ENCODE measurements at places on chromosomes 11 and 22.

DNA sequence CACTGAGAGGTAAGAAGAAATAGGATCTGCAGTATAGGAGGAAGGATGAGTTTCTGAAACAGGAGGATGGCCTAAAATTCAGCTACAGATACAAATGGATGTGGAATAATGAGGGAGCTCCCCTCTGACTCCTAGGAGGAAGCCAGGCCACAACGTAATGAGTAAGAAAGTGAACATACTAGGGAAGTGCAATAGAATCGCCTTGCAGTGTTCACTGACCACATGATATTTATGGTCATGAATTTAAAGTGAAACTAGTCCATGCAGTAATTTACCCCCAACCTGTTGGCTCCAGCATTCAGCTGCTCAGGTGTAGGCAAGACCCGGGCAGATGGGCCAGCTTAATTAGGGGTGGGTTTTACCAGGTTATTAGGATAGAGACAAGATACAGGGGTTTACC is 101.7 kb downstream of the DEUP1 start:
- DNase-seq, result no peak

DNA sequence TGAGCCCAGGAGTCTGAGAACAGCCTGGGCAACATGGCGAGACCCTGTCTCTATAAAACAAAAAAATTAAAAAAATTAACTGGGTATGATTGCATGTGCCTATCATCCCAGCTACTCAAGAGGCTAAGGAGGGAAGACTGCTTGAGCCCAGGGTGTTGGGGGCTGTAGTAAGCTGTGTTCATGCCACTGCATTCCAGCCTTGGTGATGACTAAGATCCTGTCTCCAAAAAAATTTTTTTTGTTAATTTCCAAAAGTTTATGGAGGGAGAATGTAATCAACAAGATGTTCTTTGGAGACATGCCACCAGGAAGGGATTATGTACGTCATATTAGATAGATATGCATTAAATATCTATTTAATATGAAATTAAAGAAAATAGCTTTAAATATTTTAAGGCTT is 267.5 kb downstream of the SBF2 start:
- no peak for DNase-seq

- peak; percentile 91 for DNase-seq
Measured at GRCh38 chr11:32137263-32137662, 46.4 kb downstream of the RCN1 start.

DNA sequence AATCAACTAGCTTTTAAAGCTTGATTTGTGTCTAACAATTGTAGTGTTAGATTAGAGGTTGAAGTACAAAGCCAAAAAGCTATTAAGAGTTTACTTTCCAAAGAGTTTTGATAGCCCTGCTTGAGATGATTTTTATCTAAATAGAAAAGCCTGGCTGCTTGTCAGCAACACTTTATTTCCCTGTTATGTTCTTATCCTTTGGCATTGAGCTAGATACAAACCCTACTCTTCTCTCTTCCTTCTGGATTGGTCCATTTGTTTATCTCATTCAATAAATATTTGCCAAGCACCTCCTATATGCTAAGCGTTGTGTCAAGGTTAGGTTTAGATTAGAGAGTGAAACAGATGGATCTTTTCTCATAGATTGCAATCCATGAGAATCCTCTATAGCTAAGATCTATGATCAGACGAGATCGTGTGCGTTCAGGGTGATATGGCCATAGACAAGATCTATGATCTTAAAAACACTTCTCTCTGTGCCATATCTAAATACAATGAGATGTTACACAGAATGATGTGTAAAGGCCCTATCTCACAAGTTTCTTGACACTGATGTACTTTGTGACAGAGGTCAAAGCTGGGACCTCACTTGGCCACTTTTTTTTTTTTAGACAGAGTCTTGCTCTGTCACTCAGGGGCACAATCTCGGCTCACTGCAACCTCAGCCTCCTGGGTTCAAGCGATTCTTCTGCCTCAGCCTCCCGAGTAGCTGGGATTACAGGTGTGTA is 57.8 kb downstream of the CTNND1 start:
- DNase-seq, result no peak

GRCh38 chr11:118634431-118635236 is 27.2 kb downstream of the PHLDB1 start:
- DNase-seq, result peak; percentile 76

DNA sequence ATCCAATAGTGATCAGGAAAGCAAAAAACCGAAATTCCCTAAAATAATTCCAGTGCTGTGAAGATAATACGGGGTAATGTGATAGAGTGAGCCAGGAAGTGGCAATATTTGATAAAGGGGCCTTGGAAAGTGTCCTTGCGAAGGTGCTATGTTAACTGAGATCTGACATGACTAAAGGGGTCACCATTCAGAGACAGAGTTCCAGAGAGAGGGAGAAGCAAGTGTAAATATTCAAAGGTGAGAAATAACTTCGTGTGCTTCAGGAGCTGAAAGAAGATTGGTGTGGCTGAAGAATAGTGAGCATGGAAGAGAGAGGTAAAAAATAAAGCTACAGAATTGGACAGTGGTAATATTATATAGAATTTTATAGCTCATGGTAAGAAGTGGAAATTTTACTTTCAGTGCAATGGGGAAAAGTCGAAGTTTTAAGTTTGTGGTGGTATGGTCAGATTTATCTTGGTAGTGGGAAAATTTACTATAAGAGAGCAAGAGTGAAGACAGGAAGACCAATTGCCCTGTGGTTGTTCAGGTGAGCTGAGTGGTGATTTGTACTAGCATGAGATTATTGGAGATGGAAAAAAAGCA is 164.5 kb downstream of the JRKL start:
- no peak for DNase-seq

GRCh38 chr11:95702526-95702925 is 87.1 kb downstream of the FAM76B start:
- DNase-seq, result peak; percentile 84

GRCh38 chr11:15228331-15228849 is 113.7 kb downstream of the INSC start:
- DNase-seq, result no peak

DNA sequence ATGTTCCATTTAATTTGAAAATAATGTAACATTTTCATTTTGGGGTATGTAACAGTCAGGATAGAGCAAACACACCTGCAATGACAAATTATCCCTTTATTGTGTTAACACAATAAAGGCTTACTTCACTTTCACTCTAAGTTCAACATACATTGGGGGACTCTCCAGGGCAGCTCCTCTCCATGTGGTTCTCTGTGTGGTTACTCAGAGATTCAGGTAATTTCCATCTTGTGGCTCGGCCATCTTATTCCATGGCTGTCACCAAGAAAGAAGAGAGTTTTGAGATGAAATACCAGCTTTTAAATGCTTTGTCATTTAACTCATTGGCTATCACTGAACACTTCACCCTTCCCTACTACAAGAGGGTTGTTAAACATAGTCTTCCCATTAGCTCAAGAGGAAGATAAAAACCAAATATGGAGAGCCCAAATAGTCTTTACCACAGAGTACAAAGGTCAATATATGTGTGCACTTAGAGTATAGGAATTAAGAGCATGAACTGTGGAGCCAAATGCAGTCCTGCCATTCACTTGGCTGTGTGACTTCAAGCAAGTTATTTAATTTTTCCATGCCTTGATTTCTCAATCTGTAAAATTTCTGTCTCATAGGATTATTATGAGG is 10.6 kb upstream of the TPH1 start:
- no peak for DNase-seq

DNA sequence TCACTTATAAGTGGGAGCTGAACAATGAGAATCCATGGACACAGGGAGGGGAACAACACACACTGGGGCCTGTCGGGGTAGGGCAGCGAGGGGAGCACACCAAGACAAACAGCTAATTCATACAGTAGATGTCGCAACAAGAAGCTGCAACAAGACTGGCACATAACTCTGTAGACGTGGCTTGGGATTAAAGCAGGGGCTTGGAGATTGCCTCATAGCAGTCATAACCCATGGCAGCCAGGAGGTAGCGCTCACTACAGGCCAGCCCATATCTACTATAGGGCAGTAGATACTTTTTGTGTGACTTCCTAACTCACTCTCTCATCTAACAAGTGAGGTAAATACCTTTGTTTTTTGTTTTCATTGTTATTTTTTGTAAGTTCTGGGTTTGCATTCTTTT is 1.7 kb upstream of the OR9G4 start:
- no peak for DNase-seq

- DNase-seq, result no peak
Measured at GRCh38 chr11:133212201-133212600, 320.1 kb downstream of the OPCML start.

DNA sequence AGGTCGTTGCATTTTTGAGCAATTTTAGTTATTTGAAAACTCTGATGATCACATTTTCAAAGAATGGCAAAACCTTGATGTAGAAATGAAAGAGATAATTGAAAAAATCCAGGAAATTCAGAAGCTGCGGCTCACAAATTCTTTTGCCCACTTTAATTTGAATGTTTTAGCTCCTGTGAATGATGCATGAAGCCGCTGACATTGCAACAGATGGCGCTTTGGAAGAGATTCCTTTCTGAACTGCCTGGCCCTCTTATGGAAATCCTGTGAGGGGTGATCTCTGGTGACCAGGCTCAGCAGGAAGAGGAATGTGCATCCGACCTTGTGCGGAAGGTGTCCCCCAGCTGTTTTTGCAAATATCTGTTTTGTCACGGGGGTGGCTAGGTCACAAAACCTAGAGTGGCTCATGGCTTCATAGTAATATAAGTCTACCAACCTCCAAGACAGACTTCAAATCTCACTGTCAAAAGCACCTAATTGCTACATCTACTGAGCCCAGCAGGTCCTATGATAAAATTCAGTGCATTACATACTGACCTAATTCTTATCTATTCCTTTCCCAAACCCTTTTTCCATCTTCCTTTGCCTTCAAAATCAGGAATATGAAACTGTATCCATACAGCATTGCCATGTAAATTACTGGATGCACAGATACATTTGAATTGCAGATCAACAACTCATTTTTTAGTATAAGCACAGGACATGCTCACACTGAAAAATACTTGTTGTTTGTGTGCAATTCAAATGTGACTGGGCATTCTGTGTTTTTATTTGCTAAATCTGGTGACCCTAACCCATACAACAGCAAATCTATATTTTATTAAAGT is 412.7 kb downstream of the ETS1 start:
- DNase-seq, result peak; percentile 60

- no peak for DNase-seq
Measured at GRCh38 chr11:8459711-8460399, 134.2 kb downstream of the STK33 start.

DNA sequence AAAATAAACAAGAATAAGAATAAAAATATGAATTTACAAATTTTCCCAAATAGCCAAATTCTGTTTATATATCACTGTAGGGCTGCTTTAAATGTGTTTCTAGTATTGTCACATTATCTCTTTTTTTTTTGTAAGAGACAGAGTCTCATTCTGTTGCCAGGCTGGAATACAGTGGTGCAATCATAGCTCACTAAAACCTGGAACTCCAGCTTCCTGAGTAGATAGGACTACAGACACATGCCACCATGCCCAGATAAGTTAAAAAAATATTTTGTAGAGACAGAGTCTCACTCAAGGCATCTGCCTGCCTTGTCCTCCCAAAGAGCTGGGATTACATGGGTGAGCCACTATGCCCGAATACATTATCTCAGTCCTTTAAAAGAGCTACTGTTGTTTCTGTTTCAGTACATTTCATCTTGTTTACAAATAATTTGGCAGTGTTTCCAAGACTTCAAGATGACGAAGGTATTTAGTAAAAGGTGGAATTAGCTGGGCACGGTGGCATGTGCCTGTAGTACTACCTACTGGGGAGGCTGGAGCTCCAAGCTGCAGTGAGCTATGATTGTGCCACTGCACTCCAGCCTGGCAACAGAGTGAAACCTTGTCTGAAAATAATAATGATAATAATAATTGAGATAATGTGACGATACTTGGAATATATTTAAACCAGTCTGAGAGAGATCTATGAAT is 6.0 kb downstream of the FOLH1 start:
- DNase-seq, result no peak

GRCh38 chr22:36486619-36487384 is 5.4 kb upstream of the TXN2 start:
- DNase-seq, result peak; percentile 50

DNA sequence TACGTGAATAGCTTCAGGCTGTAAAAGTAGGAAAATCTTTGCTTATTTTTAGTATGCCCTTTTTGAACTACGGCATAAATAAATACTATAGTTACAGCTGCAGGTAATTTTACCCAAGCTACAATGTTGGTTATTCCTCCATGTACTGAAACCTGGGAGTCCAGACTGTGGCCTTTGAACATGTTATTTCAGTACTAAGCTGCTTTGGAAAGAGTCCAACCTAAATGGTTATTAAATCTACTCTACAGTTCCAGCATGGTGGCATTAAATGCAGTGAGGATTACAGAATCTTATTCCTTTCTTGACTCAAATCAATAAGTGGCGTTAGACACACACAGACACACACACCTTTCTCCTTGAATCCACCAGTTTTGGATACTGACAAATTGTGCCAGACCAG is 165.1 kb downstream of the MSANTD4 start:
- no peak for DNase-seq

GRCh38 chr22:25143156-25144076 is 56.2 kb upstream of the CRYBB3 start:
- DNase-seq, result no peak

- peak; percentile 97 for DNase-seq
Measured at GRCh38 chr11:57322256-57323166, 2.2 kb downstream of the TNKS1BP1 start.

DNA sequence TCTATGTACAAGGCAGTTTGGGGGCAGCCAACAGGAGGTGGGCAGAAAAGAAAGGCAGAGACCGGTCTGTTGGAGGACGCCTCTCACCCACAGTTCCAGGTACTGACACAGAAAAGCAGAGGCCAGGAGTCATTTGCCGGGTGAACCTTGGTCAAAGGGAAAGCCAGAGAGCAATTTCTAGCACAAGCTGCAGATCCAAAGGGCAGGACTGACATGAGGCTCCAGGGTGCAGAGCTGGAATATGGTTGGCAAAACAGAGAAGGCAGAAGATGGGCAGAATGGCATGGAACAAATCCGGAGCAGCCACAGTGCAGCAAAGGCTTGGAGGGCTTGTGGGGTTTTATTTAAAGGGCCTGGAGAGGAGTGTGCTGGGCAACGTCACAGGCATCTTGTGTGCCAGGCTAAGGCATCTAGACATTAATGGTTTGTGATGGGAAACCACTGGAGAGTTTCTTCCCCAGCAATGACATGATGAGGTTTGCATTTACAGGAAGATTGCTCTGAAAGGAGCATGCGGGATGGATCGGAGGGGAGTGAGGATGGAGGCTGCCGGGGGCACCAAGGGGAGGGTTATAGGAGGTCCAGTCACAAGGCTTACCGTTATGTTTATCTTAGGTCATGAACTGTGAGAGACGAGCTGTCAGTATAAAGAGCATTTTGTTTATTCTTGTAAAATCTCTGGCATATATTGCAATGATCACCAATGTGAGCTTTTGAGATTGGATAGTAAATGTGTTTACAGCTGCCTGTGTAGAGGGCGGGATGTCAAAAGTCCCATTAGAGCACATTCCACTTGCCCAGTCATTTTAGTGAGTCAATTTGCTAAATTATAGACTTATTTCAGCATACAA is 5.7 kb upstream of the MMP20 start:
- DNase-seq, result no peak

GRCh38 chr11:126420698-126421256 is 65.3 kb downstream of the ST3GAL4 start:
- no peak for DNase-seq
